Activated T-cell treated with anti-CD3 and anti-CD28 coated beads for 1 hour (primary cell): ENCODE measurements at places on chromosomes 4 and X.

- no peak for DNase-seq
Measured at GRCh38 chr4:110631584-110632505, 9.0 kb upstream of the PITX2 start.

DNA sequence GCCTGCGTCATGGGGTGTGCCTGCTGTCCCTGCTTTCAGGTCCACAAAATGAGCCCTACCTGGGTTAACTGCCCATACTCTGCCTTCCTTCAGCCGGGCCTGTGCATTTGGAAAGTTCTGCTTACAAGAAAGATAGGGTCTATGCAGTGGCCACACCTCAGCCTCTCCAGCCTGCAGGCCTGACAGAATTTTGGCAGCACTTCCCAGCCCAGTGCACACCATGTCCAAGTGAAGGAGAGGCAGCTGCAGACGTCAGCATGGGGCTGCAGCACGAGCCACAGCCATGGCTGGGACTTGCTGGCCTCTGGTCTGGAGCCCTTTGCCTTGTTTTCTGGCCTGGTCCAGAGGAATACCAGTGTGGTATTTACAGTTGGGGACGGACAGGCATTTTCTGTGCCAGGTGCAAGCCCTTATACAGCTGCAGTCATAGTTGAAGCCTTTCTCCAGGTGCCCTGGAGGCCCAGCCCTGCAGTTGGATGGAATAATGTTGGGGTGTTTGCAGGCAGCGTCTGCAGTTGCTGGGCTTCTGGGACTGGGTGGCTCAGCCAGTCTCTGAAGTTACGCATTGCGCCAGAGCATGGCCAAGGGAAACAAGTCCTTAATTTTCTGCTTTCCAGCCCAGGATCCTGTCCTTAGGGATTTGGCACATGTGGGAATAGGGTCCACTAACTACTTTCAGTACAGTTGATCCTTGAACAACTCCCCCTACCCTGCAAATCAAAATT, 26.2 kb downstream of the JADE1 start:
- DNase-seq: no peak

DNA sequence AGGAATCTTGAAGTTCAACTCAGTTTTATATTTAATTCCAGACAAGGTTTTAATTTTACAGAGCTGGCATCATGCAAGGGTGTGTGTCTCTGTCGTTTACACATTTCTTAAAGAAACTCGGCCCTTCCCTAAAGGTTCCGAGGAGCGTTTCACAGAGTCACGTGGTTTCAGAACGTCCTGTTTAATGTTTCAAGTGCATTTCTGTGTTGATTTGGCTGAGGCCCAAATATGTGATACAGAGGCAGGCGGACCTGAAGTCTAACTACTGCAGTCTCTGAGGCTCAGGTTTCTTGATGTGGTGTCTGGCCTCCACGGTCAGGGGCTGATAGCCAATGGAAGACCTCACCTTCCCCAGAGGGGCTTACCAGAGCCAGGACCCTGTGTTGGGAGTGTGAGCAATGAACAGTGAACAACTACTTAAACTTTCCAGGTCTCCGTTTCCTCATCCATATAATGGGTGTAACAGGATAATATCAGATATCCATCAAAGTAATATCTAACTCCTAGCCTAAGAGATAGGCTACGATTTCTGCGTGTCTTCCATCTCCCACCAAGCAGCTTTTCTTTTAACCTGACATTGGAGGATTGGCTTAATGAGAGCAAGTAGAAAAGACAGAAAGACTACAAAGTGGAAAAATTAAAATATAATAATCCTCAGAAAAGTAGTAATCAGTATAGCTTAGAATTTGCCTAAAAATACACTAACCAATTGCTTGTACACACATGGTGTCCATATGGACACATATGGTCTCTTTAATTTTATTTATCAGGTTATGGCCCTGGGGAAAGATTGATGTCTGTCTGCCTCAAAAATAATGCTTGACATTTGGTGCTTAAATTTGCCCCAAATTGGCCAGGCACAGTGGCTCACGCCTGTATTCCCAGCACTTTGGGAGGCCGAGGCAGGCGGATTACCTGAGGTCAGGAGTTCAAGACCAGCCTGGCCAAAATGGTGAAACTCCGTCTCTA, 50.0 kb upstream of the TRIM2 start:
- no peak for DNase-seq

DNA sequence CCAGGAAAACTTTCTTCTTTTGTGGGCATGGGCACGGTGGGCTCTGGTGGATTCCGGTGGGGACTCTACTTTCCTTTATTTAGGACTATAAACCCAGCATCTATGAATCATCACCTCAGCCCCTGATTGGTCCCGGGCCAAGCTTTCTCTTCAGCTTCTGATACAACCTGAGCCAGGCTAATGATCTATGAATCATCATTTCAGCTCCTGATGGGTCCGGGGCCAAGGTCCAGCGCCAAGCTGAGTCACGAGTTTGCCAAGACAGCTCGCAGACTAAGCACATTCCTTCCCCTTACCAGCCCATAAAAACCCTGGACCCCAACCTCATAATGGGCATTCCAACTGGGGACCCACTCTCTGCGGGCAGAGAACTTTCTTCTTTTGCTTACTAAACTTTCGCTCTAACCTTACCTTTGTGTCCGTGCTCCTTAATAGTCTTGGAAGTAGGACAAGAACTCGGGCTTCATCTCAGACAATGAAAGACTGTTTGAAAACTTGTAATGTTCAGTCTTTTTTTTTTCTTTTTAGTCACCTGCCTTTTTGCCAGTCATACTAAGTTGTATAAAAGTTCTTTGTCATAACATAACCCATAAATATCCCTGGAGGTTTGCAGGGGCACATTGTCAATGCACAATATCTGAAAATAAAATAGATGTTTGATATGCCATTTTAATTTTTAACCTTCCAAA, 904.9 kb upstream of the EPHA5 start:
- DNase-seq: no peak

GRCh38 chr4:110467400-110467799, 8.6 kb upstream of the ENPEP start:
- DNase-seq: no peak

DNA sequence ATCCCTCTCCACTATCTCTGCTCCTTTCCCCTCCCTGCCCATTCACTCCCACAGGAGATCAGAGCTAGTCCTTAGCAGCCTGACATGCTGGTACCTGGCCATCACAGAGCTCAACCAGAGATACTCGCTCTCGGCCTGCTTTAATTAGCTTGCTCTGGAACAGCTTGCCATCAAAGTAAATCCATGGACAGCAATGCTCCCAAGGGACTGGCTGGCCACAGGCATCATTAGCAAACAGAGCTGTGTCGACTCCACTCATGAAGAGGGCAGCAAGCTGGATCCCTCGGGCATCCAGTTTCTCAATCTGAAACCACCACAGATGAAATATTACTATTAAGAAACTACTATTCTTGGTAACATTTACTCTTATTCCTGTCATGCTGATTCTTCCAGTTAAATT, 43.4 kb upstream of the PHF8 start:
- DNase-seq: no peak

DNA sequence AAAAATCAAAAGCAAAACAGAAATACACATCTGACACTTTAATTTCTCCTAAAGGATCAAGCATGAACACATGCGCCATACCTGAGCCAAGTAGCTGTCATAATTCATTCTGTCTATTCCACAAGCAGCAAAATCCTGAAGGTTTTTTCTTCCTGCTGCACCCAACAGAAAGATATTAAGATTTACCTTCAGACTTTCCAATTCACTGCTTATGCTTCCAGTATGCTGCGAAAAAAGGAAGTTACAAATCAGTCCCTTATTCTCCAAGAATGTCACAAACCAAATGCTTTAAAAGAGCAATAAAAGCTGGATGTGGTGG, 29.2 kb upstream of the FGFBP2 start:
- DNase-seq: no peak

DNA sequence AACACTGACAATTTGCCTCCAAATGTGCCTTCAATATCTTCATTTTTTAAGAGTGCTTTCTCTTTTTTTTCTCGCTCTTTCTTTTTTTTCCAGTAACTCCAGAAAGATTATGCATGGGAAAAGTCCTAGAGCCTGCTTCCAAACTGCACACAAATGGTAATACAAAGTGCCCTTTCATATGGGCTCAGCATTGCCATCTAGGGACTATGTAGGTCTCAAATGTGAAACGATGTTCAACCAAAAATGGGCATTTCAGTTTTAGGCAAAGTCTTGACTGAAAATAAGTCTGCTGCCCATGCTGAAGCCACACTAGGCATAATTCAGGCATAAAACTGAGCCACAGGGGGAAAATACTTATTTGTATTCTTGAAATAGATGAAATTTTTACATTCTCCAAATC, 65.6 kb downstream of the SYNPO2 start:
- no peak for DNase-seq

DNA sequence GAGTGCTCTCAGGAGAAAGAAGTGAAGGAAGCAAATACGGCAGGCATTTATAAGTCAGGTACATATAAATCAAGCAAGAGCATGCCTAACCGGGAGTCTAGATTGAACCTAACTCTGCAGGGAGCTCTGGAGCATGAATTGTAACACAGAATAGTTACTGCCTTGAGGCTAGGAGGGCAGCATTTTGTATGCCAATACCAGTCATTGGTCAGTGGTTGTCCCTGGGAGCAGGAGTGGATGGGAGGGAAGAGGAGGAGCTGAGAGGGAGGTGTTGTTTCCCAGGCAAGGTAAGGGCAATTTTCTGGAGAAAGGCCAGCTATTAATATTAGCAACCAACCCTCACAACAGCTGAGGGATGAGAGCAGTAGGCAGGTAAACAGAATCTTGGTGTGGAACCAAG, 224.7 kb upstream of the DCAF8L1 start:
- no peak for DNase-seq

GRCh38 chr4:101699441-101700124, 90.9 kb upstream of the BANK1 start:
- no peak for DNase-seq

DNA sequence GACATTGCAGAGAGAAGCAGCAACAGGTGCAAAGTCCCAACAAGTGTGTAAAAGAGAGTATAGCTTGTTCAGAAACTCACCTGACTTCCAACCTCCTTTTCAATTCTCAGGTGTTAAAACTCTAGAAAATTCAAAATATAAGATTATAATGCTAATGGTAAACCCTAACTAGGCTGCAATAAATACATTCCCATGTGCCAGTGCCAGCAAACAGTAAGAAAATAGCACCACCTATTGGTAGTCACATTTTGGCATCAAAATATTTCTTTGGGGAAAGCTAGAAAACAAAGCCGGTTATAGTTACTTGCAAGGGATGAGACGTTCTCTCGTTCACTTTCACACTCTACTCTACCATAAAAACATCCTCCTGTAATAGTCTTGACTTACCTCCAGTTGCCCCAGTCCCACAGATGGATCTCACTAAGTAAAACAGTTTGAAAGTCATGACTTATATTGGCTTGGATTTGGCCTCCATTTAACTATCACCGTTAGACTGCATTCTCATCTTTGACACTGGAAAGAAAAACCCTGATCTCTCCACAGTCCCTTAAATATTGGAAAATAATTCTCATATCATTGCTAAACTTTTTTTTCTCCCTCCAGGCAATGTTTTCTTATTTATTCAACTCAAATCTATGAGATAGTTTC, 9.6 kb downstream of the BMP3 start:
- no peak for DNase-seq

- DNase-seq: no peak
Measured at GRCh38 chrX:66731398-66731797, 92.5 kb upstream of the EDA2R start.

GRCh38 chr4:47650584-47651130, 165.6 kb downstream of the ATP10D start:
- DNase-seq: no peak

GRCh38 chr4:164204434-164204833, 549.5 kb upstream of the SMIM31 start:
- DNase-seq: no peak

DNA sequence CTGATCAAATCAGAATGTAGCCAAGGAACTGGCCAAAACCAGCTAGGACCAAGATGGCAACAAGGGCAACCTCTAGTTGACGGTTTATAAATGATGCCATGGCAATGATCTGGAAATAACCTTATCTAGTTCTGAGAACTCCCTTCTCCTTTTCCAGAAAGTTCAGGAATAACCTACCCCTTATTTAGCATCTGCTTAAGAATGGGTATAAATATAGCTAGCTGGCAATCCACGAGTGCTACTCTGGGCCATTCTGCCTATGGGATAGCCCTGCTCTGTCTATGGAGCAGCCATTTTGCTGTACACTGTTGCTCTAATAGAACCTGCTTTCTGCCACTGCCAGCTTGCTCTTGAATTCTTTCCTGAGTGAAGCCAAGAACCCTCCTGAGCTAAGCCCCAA, 184.4 kb upstream of the TBC1D9 start:
- no peak for DNase-seq

DNA sequence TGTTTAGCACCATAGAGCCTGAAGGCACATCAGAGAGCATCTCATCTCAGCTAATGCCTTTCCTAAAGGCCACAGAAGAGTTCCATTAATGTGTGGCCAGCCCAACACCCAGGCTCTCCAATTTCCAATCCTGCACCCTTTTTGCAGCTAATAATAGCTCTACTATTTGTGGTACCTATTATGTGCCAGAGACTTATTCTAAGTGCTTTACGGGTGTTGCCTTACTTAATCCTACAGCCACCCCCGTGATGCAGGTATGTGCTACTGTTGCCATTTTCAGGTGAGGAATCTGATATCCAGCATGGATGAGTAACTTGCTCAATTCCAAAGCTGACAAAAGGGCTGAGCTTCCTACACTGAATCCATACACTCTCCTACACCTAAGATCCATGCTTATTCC, 217.6 kb upstream of the GALNT7 start:
- no peak for DNase-seq

GRCh38 chr4:26131711-26132110, 189.1 kb upstream of the RBPJ start:
- DNase-seq: no peak

- no peak for DNase-seq
Measured at GRCh38 chr4:3010577-3010976, 47.2 kb downstream of the GRK4 start.

DNA sequence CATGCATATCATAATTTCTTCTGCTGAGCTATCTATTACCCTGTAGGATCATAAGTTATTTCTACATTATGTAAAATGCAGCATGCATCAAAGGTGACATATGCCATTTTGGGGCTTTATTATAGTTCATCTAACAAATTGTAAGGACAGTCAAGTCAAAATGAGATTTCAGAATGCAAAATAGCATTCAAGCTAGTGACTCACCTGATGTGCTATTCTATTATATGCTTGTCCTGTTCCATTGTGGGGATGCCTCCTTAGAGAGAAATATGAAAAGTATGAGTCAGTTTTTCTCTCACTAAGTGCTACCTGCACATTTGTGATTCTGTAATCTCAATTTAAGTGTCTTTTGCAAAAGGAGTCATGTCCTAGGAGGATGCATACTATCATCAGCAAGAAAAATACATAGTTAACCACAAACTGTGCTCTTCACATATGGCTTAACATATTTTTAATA, 647.0 kb upstream of the PCDH10 start:
- no peak for DNase-seq

GRCh38 chrX:78643874-78644273, 15.3 kb downstream of the RTL3 start:
- no peak for DNase-seq

GRCh38 chr4:33696586-33696985, 2547.7 kb downstream of the ARAP2 start:
- DNase-seq: no peak

DNA sequence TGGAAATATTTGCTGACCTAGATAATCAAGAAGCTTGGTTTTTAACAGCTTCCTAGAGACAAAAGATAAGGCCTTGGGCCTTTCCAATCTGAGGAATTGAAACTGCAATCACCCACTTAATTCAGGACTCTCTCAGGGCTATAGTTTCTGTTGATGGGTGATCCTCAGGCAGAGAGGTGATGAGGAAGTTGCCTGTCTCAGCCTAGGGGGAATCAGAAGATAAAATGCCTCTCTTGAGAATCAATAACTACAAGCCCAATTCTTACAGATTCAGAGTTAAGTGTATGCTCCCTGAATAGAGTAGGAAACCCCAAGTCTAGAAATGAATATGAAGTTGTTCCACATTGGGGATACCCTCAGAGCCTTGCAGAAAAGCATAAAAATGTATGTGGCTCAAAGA, 45.5 kb downstream of the NFKB1 start:
- no peak for DNase-seq
